ENCODE measurements at places on chromosomes 7 and 10.

DNA sequence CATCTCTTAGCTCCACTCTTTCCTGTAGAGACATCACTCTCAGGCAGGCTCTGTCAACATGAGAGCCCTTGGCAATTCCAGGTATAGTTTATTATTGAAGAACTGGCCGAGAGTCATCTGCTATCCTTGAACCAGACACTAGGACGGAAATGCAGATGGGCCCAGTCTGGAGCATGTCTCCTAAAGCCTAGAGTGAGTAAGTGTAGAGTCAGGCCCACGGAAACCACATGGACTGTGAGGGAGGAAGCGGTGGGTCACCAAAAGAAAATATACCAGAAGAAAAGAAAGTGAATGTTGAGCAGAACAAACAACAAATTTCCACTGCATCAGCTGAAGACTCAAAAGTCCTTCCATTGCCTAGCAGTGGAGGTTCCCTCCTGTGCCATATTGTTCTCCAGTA, 15.7 kb upstream of the RELN start:
- no peak for DNase-seq

DNA sequence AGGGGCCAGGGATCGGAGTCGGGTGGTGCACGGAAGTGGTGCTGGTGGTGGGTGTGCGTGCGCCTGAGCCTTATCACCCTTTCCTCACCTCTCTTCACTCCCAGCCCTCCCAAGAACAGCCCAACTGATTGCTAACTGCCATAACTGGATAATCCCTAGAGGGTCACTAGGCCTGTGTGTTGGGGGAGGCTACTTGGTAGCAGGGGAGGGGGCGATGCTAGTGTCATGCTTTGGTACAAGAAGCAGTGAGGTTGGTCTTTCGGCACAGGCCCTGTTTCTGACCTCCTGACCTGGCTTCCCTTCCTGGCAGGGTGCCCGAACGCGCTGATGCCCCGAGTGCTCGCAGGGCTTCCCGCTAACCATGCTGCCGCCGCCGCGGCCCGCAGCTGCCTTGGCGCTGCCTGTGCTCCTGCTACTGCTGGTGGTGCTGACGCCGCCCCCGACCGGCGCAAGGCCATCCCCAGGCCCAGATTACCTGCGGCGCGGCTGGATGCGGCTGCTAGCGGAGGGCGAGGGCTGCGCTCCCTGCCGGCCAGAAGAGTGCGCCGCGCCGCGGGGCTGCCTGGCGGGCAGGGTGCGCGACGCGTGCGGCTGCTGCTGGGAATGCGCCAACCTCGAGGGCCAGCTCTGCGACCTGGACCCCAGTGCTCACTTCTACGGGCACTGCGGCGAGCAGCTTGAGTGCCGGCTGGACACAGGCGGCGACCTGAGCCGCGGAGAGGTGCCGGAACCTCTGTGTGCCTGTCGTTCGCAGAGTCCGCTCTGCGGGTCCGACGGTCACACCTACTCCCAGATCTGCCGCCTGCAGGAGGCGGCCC, 652 bp downstream of the KAZALD1 start:
- DNase-seq = no peak

GRCh38 chr7:156155988-156156733, 343.9 kb upstream of the SHH start:
- no peak for DNase-seq

GRCh38 chr10:114885443-114885842, 52.6 kb upstream of the TRUB1 start:
- DNase-seq = no peak

GRCh38 chr10:44069573-44069972, 315.3 kb downstream of the CXCL12 start:
- DNase-seq = no peak
